Natural killer cell (primary cell): ENCODE measurements at places on chromosomes 5 and 9.

- H3K27ac ChIP-seq, result no peak overlapping the region
- no peaks in the 10 kb centered on the region for H3K4me1 ChIP-seq
- no peak overlapping the region for H3K4me3 ChIP-seq
Measured at GRCh38 chr5:75547812-75548211, 36.1 kb downstream of the POLK start.

DNA sequence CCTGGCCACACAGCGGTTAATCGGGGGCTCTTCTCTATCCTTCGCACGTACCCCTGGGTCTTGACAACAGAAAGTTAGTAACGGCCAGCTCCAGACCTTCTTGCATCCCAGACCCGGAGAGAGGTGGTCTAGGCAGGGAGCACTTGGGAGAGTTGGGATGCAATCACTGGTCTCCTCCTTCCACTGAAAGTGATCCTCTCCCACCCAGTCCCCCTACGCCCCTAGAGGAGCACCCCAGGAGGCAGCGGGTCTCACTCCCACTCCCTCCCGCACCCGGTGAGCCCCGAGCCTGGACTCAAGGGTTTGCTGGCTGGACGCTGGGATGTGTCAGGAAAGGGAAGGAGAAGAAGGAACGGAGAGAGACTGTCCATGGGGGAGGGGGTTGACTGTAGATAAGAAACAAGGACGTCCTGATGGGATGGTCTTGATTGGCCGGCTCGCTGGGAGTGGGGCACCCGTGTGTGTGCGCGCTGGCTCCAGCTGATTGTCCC is 2.0 kb downstream of the RORB start:
- H3K4me1 ChIP-seq, result peaks cover 30% of the 10 kb centered on the region
- peaks cover 35% of the 10 kb centered on the region for H3K27me3 ChIP-seq
- no peak for DNase-seq
- no peaks in the 10 kb centered on the region for H3K36me3 ChIP-seq

DNA sequence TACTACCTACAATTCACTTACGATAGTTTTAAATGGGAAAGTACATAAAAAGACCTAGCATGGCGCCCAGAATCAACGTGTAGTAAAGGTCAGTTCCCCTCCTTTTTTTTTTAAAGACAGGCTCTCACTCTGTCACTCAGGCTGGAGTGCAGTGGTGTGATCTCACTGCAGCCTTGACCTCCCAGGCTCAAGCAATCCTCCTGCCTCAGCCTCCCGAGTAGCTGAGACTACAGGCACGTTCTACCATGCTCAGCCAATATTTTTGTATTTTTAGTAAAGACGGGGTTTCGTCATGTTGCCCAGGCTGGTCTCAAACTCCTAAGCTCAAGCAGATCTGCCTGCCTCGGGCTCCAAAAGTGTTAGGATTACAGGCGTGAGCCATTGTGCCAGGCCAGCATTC is 40.7 kb upstream of the MTMR12 start:
- no peaks in the 10 kb centered on the region for H3K27me3 ChIP-seq
- no peak for DNase-seq
- H3K36me3 ChIP-seq, result peaks cover 20% of the 10 kb centered on the region
- H3K4me1 ChIP-seq, result no peaks in the 10 kb centered on the region
- no peak overlapping the region for H3K4me3 ChIP-seq
- no peak overlapping the region for H3K27ac ChIP-seq

- peak; percentile 78 for DNase-seq
- no peaks in the 10 kb centered on the region for H3K36me3 ChIP-seq
- no peak overlapping the region for H3K27ac ChIP-seq
- no peaks in the 10 kb centered on the region for H3K4me1 ChIP-seq
- H3K27me3 ChIP-seq, result peaks cover 2% of the 10 kb centered on the region
Measured at GRCh38 chr9:134099123-134099761, 31.4 kb upstream of the BRD3 start.

DNA sequence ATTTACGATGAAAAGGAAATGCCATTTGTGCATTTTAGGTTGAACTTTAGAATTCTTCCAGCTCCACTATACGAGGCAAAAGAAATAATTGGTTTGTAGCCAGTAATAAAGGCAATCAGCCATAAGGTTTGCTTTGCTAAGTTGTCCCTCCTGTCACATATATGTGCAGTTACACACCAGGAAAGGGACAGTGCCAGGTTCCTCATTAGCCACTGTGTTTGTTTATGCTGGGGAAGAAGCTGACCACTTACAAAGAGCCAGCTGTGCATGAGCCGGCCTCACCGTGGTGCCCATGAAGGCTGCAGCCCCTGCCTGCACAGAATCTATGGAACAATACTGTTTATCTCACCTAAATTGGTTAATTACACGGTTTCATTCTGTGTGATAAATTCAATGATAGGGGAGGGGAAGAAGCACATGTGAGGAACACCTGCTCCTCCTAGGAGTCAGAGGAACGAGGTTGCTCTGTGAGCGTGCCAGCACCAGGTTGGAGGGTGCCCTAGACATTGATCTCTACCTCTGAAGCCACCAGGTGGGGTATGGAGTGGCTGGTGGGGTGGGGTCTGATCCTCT is 173.8 kb upstream of the DAP start:
- no peaks in the 10 kb centered on the region for H3K36me3 ChIP-seq
- no peak for DNase-seq
- H3K4me3 ChIP-seq, result no peak overlapping the region

DNA sequence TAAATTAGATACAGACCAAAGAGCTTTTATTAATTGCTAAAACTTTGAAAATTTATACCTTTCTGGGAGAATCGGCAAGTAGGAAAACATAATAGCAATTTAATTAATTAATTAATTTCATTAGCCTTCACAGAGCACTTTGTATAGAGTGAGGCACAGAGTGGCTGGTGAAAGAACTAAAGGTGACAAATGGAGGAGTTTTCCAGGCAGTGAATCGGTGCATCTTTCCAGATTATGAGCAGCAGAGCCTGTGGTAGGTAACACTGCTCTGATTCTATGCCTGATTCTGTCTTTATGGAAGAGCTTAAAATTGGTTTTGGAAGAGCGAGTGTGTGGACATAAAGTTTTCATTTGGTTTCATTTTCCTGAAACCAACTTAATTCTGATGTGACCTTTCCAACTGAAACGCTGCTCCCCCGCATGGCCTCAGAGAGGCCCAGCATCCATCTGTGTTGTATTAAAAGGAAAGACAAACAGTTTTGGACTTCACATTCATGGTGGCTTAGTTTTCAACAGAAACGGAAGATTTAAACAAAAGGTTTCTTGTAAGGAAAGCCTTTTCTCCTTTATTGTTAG is 188.9 kb upstream of the RPS23 start:
- H3K4me3 ChIP-seq, result no peak overlapping the region
- no peaks in the 10 kb centered on the region for H3K4me1 ChIP-seq
- no peak overlapping the region for H3K27ac ChIP-seq
- no peaks in the 10 kb centered on the region for H3K27me3 ChIP-seq
- no peak for DNase-seq

DNA sequence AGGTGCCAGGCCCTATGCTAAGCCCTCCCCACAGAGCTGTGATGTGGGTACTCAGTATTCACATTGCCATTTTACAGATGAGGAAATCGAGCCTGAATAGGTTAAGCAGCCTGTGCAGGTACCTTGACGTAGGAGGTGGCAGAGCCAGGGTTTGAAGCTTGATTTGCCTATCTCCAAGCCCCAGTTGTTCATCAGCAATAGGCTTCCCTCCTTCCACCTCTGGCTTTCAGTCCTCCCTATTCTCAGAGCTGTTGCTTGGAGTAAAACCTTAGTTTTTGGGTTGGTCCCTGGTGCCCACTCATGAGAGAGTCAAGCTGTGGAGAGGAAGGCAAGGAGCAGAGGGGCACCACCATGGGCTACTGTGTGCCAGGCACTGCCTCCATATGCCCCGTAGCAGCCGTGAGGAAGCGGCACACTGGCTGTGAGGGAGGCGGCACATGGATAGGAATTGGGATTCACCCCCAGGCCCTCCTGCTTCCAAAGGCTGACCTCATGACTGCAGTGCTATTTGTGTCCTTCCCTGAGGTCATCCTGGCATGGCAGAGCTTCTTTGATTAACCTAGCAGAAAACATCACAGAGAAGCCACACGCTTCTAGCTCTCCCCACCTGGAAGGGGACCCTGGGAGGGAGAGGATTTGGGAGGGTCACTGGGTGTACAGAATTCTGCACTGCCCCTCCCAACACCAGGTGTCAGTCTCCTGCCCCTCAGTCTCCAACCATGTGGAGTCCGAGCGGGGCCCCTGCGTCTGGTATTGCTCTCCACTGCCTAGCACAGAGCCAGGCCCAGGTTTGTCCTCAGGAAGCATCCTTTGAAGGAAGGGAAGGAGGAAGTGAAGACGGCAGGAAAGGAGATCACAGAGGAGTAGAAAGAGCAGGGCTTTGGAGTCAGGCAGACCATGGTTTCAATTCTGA is 109.8 kb downstream of the RGS3 start:
- peaks cover 84% of the 10 kb centered on the region for H3K4me1 ChIP-seq
- peaks cover 4% of the 10 kb centered on the region for H3K36me3 ChIP-seq
- DNase-seq, result no peak
- no peak overlapping the region for H3K4me3 ChIP-seq
- no peaks in the 10 kb centered on the region for H3K27me3 ChIP-seq
- peak overlapping the region; percentile 18 for H3K27ac ChIP-seq

GRCh38 chr9:129383561-129384490 is 205.8 kb upstream of the IER5L start:
- peak overlapping the region; percentile 75 for H3K4me3 ChIP-seq
- no peaks in the 10 kb centered on the region for H3K27me3 ChIP-seq
- H3K36me3 ChIP-seq, result no peaks in the 10 kb centered on the region
- peak; percentile 88 for DNase-seq
- peaks cover 23% of the 10 kb centered on the region for H3K4me1 ChIP-seq
